Hindlimb muscle (tissue), 1 donor: ENCODE measurements at places on chromosomes 6 and 20.

GRCh38 chr6:138115201-138115600 is 8.0 kb upstream of the PERP start:
- no peak for DNase-seq

- no peak for DNase-seq
Observed at GRCh38 chr6:80437801-80438200, 331.3 kb downstream of the BCKDHB start.

DNA sequence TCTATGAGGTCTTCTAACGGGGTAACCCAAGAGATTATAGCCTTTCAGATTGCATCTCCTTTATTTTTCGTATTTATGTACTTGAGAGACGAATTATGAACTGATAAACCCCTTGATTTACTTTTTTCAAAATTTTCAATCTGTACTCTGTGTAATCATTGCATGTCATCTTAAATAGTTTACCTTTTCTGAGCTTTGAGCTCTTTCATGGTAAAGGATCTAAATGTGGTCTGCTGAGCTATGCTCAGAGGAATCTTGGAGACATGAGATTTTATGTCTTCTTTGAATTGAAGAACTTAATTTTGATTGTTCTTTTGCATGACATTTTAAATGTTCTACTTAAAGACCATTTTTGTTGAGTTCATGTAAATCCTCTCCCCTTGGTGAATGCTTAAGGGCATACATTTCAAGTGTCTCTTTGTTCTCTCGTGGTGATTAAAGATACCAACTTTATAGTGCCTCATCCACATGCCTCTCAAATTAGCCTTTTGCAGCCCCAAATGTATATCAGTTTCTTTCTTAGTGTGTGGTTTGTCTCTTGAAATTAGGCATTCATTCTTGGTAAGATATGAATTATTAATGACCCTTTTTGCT is 116.3 kb upstream of the SCGN start:
- DNase-seq = no peak

GRCh38 chr6:134609716-134610261 is 291.9 kb upstream of the SGK1 start:
- DNase-seq = no peak

DNA sequence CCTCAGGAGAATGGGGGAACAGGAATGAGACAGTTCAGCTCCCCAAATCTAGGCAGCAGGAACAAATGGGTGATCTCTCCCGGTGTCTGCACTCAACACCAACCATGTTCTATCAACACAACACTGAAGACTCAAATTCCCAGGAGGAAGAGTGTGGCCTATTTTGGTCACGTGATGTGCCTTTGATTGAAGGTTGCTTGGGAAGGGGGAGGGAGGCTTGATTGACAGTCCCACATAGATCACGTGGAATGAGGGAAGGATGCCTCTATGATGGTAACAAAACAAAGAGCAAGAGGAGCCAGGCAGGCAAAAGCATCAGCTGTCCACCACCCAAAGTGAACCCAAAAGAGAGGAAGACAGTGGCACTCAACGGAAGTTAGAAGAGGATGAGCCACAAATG is 364.8 kb downstream of the KIF16B start:
- DNase-seq = no peak

DNA sequence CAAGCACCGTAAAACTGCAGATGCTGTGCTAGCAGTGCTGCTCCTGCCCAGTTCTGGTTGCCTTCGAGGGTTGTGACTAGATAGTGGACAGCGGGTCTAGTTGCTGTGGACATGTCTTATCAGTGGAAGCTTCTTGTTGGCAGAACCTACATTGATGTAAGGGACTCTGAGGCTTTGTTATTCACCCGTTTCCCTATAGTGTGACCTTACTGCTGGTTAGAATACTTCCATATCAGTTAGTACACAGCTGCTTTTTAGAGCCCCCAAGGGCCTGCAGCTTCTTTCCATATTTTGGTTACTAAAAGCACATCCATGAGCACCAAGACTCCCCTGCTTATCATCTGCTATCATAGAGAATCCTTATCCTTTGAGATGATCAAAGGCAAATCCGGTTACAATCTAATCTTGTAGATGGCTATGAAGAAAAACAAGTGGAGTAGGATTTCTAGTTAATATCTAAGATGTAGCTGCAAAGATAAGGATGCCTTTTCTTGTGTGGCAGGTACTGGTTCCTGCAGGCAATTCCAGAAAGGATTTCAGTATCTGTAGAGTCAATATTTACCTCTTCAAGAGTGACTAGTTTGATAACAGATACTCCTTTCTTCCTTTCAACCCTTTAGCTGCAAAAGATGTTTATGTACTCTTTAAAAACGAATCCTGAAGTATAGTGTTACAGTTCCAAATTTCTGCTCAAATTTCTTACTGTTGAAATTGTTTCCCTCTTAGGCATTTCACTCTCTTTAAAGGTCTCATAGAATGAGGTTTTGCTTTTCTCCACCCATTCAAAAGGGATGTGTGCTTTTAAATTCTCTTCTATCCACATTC is 163.6 kb downstream of the JARID2 start:
- DNase-seq = no peak

- no peak for DNase-seq
Observed at GRCh38 chr6:1103945-1104623, 207.8 kb upstream of the FOXQ1 start.

- no peak for DNase-seq
Observed at GRCh38 chr6:154872542-154873114, 122.5 kb upstream of the TIAM2 start.

DNA sequence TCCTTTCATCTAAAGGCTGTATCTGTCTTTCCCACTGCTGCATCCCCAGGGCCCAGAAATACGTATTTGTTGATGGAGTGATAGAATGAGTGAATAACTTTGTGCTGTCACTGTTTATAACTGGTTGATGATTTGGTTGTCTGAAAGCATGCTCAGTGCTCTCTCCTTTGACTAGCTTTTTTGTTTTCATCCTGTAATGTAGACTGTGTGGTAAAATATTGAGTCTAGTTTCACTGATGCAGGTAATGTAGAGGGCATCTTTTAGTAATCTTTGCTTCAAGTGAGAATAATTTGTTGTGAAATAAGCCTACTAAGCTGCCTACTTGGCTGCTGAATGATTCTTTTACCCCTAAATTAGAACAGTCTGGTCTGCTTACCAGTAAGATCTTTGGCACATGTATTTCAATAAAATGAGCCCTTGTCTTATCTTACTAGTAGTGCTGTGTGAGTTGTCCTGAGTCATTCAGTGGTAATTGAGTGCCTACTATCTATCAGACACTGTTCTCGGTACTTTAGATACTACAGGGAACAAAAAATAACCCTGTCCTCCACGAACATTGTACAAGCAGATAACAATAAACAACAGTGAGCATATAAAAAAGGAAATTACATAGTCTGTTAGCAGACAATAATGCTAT is 39.9 kb downstream of the MAPK14 start:
- no peak for DNase-seq

DNA sequence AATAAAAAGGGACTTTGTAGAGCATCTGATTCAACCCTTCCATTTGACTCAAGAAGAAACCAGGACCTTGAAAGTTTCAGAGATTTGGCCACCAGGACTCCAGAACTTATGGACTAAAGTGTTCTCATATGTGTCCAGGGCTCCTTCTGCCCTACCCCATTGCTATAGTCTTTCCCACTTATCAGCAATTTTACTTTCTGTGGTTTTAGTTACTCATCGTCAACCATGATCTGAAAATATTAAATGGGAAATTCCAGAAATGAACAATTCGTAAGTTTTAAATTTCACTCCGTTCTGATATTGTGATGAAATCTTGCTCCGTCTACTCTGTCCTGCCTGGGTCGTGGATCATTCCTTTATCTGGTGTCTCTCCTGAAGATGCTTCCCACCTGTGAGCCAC is 259.8 kb downstream of the PHACTR1 start:
- no peak for DNase-seq

DNA sequence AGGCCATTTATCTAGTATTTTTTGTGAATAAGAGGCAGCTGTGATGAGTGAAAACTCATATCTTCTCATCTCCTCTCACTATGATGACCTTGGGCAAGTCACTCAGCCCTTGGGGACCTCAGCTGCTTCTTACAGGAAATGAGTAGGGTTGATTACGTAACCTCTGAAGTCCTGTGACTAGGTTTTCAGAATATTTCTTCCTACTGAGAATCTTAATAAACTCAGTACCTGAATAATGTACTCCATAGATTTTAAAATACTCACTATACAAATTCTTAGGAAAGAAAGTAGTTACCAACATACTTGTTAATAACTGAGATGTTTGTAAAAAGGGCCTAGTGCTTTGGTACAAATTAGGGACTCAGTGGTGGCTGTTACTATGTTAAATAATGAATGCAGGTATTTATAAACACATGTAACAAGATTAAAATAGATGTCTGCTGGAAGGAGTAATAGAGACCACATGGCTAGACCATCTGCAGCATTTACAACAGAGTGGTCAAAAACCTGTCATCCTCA is 60.9 kb downstream of the RPRD1B start:
- DNase-seq = peak; percentile 48

DNA sequence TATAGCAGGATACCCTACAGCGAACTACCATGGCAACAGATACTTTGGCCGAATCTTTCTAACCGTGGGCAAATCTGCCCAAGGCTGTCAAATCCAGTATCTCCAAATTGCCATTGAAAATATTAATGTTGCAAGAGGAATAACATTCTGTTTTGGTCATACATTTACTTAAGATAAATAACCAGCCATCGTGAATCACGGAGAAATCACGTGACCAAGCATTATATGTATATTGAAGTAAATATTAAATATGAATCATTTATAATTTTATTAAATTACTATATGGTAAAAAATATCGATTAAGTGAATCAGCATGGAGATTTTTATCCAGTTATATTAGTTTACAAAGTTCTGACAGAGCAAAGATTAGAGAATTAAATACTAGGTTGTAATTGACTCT is 714.6 kb upstream of the GJE1 start:
- DNase-seq = no peak

- DNase-seq = no peak
Observed at GRCh38 chr20:25643716-25644115, 19.9 kb upstream of the NANP start.

- no peak for DNase-seq
Observed at GRCh38 chr6:19193624-19194023, 643.5 kb upstream of the ID4 start.

GRCh38 chr6:155089746-155090145 is 94.6 kb downstream of the TIAM2 start:
- DNase-seq = no peak

DNA sequence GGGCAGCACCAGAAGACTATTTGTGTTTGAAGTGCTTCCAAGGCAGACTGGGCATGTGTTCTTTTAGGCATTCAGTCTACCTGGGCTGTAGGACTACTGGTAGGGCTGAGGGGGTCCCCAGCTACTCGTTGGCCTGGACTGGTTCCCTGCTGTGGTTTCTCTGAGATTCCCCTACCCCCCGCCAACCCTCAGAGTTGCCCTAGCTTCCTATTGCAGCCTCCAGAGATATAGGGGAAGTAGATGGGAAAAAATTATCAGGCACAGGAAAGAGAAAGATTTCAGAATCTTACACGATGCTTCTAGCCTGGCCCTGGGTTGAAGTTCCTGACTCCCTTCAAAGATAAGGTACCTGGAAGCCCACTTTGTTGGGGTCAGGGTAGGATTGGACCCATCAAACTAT is 22.5 kb downstream of the BRPF3 start:
- no peak for DNase-seq

DNA sequence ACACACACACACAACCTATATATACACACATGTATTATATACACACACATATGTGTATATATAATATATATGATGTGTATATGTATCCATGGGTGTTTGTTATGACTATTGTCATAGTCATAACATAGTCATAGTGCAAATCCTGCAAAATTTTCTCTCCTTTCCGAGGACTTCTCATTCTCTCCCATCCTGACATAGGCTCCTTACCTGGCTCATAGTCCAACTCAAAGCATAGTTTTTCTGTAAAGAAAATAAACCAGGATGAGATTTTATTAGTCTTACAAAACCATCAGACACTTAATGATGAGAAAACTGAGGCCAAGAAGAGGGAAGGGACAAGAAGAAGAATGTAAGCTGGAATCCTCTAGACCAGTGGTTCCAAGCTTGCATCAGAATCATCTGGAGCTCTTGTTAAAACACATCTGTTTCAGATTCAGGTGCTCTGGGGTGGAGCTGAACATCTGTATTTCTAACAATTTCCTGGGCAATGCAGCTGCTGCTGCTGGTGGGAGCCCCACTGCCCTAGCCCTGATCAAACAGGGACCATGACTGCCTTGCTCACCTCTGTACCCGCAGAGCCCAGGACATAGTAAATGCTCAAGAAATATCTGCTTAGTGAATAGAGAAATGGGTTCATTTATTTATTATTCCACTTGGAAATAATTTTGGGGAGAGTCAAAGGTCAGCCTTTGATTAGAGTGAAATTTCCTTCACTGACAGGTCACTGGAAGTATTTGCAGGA is 5.3 kb downstream of the TRIM10 start:
- DNase-seq = no peak

DNA sequence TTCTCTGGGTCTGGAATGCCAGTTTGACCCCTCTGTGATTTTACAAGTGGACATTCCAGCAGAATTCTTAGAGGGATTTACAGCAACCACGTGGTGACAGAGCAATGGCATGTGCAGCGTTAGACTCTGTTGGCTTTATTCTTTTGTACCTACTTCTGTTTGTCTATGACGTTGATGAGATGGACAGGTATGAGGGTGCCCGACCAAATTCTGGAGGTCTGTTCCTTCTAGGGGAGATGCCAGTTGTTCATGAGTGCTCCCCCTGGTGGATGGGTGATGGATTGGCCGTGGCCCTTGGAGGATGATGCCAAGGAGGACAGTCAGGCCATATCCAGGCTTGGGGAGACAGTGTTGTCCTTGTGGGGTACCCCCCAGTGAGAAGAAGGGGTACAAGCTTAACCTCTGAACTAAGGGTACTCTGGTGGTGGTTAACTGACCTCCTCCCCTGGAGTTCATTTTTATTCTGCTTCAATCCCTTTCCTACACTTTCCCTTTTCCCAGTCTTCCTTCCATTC is 198.6 kb downstream of the DTNBP1 start:
- no peak for DNase-seq

GRCh38 chr6:33586108-33586640 is 6.1 kb upstream of the BAK1 start:
- no peak for DNase-seq

- no peak for DNase-seq
Observed at GRCh38 chr6:8578006-8578405, 142.7 kb upstream of the SLC35B3 start.

DNA sequence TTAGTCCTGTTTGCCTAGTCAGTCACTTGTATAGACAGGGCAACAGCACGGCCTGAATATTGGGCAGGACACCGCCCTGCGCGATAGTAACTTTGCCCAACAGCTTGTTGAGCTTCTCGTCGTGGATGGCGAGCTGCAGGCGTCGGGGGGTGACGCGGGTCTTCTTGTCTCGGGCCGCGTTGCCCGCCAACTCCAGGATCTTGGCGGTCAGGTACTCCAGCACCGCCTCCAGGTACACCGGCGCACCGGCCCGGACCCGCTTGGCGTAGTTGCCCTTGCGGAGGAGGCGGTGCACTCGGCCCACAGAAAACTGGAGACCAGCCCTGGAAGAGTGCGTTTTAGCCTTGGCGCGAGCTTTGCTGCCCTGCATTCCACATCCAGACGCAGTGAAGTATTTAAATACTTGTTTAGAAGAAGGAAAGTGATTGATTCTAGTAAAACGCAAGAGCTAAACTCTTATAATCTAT is 92.8 kb upstream of the BTN3A2 start:
- DNase-seq = peak; percentile 38
